Vagina (tissue), 2 donors: ENCODE measurements at places on chromosomes 12 and 14. TPM values are rescaled to one million over a fixed set of nuclear protein-coding genes. Genes with fewer than 3 reads are reported as not detected.

GRCh38 chr14:34247605-34248004 is 214.4 kb downstream of the SPTSSA start:
- DNase-seq: no peak

LRP1-AS gene
- total RNA-seq: not detected

DNA sequence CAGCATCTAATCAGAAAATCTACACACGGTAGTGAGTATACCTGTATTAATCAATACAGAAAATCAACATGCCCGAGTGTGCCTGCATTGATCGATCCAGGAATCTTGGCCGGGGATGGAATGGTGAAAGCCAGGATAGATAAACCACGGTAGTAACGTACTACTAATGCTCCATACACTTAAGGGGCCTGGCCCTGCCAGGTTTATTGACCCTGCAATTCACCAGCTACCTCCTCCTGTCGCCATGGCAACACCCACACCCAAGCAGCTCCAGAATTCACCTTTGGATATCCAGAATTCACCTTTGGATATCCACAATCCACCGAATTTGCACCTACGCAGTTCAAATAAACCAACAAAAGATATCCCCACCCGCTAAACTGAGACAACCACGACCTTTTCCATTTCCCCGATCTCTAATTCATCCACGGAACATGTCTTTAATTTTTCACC is 14.8 kb upstream of the CALM1 start:
- no peak for DNase-seq

EGLN3 gene
- 10.3 TPM for total RNA-seq

ZNF605 gene
- total RNA-seq: 10.1 TPM

CKAP4 gene
- total RNA-seq: 42.5 TPM

C12orf42 gene
- not detected for total RNA-seq

- DNase-seq: no peak
Observed at GRCh38 chr12:124543590-124544310, 23.7 kb downstream of the NCOR2 start.

DNA sequence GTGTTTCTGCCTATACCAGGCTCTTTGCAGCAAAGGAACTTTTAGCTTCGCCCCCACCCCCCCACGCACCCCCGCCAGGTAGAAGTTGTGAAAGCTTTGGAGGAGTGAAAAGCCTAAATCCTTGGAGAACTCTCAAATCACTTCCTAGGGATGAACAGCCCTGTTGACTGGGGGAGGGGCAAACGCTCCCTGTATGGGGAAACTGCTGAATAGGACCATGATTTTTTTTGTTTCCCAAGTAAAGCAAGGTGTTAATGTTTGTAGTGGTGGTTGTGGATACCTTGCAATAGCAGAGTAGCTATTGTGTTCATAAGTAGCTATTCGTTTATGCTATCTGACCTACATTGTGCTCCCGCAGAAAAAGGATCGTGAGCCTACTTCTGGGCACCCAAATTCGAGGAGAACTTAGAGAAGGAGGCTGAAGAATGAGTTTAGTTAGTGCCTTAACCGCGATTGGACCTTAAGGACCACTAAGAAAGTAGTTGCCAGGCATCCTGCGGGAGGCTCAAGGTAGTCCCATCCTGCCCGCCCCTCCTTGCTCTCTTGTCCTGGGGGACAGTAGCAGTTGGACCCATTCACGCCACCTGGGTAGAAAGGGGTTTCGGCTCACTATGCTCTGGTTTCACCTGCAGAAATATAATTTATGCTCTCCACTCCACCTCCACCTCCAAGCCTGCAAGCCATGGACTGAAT is 901 bp upstream of the NFKBIA start:
- DNase-seq: no peak

DNA sequence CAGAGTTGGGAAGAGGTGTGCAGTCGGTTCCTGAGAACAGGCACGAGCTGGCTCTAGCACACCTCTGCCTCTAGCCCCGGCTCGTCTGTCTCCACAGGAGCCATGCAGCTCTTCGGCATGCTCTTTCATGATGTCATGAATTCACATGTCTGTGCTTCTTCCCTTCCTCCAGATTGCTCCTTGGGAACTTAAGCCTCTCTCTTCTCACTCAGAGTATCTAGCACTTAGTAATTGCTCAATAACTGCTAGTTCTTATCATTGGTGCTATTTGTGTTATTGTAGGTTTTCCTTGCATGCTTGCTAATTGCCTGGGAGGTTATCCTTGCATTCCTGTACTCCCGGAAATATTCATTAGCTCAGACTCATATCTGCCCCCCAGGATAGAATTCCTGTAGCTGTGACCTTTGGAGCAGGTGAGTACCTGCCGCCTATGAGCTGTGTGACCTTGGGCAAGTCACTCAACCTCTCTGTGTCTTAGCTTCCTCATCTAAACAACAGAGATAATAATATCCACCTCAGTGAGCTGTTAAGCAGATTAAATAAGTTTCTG is 19.5 kb downstream of the FAM181A start:
- no peak for DNase-seq

OR10G3 gene
- not detected for total RNA-seq

- DNase-seq: no peak
Observed at GRCh38 chr12:131041216-131041967, 87.7 kb downstream of the ADGRD1 start.

- DNase-seq: no peak
Observed at GRCh38 chr14:66572826-66573225, 64.9 kb downstream of the GPHN start.

DNA sequence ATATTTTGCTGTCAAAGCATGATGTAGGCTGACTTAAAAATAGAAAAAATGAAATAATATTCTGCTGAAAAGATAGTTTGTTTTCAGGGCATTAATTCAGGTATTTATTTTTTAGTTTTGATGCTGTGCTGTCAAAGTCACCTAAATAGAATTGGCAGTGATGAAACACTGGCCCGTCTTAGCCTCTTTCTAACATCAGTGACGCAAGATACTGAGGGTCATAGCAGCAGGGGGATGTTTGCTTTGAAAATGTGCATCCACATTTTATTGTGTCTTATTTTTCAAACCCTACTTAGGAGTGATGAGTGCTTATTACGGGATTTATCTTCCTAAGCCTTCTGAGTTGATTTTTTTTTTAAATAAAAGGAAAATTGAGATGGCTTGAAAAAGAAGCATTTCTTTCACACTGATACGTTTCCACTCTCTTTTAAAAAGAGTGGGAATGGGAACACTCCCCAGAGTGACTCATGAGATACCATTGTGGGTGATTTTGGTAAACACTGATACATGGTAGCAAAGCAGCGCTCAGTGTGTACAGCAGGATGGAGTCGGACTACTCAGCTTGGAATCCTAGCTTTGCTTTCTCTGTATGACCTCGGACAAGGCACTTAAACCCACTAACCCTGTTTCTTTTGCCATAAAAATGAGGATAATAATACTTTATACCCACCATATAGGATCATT is 290.8 kb downstream of the ERC1 start:
- no peak for DNase-seq

DNA sequence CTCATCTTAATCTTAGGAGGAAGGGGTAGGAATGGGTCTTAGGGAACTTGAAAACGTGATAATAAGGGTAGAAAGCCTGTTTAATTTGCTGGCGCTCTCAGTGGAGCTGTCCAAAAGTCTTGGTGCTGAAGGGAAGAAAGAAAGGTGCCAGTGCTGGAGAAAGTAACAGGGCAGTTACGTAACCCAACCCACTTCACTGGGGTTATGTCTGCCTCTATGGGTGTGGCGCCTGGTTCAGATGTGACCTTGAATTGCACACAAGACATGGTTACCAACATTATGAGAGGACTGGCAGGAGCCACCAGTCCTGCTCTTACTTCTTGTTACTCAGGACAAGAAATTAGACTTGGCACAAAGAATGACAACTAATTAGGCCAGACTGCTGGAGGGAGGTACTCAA is 18.6 kb upstream of the GPATCH2L start:
- DNase-seq: no peak

LRTM2 gene
- total RNA-seq: not detected

GRCh38 chr12:39574378-39574777 is 45.2 kb downstream of the ABCD2 start:
- DNase-seq: no peak

RD3L gene
- not detected for total RNA-seq

DNA sequence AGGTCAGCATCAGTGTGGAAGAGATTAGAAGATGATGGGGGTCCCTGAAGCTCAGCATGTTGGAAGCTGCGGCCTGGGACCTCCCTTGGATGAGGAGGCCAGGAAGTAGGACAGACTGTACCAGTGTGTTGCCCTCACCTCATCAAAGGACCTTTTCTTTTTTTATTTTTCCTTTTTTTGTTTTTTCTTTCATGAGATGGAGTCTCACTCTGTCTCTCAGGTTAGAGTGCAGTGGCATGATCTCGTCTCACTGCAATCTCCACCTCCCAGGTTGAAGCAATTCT is 16.4 kb upstream of the FAM222A start:
- no peak for DNase-seq

DNA sequence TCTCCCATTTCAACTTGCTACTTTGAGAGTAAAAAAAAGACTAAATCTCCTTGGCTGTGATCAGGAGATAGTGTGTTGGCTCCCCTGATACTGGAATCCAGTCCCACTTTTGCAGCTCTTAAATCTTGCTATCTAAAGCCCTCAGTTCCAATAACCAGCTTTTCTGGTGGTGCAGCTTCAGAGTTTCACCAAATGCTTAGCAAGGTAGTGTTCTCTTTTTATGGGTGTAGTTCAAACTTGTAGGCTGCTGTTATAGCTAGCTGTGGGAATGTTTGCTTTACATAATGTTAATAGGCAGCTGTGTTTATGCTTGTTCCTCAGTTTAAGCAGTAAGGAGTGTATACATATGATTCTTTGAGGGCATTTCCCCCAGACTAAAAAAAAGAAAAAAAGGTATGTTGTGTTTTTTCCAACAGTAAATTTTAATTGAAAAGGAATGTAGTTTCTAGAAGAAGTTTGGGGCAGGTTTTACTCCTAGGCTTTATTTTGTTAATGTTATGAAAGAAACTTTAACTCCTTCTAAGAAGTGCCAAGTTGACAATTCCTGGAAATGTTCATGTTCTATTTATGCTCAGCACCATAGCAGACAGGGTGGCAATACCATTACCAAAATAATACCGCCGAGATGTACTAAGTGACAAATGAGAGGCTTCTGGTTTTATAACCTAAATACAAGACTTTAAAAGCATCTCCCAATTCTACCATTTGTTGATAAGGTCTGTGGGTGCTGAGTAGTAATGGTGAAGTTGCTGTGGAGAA is 12.1 kb downstream of the CRADD start:
- DNase-seq: no peak

DNA sequence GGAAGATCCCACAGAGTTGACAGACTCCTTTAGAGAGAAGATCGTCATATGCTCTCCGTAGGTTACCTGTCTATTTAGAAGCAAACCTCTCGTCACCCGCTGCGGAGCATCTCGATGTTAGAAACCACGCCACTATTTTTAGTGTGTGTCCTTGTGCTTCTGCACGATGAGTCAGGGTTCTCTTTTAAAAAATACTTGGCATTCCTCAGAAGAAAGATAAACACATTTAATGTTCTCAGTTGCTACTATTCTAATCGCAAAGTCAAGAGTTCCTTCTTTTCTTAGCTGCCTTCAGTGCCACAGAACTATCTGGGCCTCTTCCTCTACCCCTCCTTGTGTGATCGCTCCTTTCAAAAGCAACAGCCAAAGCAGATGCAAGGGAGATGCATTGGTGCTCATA is 192.4 kb downstream of the PELI2 start:
- no peak for DNase-seq

DNA sequence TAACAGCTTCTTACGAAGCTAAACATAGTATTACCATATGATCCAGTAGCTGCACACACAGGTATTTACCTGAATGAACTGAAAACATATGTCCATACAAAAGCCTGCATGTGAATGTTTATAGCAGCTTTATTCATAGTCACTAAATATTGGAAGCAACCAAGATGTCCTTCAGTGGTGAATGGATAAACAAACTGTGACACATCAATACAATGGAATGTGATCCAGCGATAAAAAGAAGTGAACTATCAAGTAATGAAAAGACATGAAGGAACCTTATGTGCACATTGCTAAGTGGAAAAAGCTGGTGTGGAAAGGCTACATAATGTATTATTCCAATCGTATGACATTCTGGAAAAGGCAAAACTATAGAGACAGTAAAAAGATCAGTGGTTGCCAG is 38.1 kb upstream of the JDP2 start:
- DNase-seq: no peak

GRCh38 chr12:54612225-54612750 is 22.4 kb downstream of the LACRT start:
- DNase-seq: no peak

SLC4A8 gene
- 0.74 TPM for total RNA-seq

DNA sequence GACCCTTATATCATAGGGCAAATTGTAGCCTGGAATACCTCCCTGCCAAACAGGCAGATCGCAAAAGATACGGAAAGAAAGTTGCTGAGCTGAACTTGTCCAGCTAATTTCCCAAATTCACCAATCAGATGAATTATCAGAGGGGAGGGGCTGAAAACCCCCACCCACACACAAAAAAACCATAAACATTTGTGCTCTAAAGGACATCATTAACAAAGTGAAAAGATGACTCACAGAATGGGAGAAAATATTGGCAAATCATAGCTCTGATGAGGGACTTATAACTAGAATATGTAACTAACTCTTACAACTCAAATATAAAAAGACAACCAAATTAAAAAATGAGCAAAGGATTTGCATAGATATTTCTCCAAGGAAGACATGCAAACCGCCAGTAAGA is 36.3 kb downstream of the PTHLH start:
- no peak for DNase-seq

DNA sequence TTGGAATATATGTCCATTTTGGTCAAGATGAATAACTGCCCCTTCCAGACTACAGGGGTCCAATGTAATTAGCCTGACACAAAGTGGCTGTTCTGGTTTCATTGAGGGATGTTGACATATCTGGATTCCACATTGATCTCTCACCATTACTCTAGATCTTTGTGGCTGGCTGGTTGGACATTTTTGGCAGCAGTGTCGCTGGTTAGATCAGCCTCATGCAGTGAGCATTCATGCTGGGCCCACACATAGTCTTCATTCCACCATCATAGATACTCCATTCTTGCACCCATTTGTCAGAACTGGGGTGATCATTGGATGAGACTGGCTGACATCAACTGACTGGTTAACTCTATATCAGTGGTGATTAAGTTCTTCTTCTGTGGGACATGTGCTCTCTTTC is 74.4 kb downstream of the MGST1 start:
- DNase-seq: no peak

DNA sequence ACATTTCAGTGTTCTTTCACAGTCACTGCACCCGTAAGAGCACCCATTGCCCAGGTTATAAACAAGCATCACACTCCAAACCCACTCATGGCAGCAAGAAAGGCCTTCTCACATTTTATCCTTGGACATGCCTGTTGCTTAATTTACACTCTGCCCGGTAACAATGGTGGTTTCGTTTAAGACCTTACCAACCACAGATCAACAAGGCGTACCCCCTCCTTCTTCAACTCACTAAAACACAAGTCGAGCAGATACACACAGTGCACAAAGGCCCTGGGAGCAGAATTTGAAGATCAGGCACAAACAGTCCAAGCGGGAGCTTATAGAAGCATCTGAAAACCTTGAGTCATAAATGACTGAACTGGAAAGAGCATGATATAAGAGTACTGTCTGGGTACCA is 98.1 kb downstream of the GALC start:
- DNase-seq: no peak
